T-helper 2 cell (primary cell): ENCODE measurements at places on chromosomes 16 and 17.

- no peak for DNase-seq
These were observed 14.6 kb downstream of the CCDC57 start for GRCh38 chr17:82198092-82198491.

GRCh38 chr17:4939546-4939795 lies 375 bp downstream of the SLC25A11 start:
- no peak for DNase-seq

DNA sequence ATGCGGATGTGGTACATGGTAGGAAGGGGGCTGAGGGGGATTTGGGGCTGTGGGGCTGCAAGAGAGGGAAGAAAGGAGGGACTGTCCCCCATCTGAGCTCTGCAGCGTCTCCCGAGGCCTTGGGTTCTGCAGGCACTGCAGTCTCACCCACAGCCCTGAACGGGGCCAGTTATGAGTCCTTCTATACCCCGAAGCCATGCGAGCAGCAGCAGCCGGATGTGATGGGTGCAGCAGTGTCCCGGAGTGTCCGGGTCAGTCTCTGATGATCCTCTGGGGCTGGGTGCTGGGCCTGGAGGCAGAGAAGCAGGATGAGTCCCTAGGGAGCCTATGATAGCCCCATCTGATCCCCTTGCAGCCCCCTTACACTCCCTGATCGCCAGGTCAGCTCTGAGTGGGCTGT lies 41.5 kb downstream of the CPNE2 start:
- no peak for DNase-seq

GRCh38 chr16:11667221-11667823 lies 933 bp upstream of the SNN start:
- DNase-seq, result no peak

GRCh38 chr17:47291242-47291873 lies 32.4 kb upstream of the EFCAB13 start:
- DNase-seq, result no peak

- no peak for DNase-seq
These were observed 13.4 kb upstream of the CDH5 start for GRCh38 chr16:66353055-66353454.

DNA sequence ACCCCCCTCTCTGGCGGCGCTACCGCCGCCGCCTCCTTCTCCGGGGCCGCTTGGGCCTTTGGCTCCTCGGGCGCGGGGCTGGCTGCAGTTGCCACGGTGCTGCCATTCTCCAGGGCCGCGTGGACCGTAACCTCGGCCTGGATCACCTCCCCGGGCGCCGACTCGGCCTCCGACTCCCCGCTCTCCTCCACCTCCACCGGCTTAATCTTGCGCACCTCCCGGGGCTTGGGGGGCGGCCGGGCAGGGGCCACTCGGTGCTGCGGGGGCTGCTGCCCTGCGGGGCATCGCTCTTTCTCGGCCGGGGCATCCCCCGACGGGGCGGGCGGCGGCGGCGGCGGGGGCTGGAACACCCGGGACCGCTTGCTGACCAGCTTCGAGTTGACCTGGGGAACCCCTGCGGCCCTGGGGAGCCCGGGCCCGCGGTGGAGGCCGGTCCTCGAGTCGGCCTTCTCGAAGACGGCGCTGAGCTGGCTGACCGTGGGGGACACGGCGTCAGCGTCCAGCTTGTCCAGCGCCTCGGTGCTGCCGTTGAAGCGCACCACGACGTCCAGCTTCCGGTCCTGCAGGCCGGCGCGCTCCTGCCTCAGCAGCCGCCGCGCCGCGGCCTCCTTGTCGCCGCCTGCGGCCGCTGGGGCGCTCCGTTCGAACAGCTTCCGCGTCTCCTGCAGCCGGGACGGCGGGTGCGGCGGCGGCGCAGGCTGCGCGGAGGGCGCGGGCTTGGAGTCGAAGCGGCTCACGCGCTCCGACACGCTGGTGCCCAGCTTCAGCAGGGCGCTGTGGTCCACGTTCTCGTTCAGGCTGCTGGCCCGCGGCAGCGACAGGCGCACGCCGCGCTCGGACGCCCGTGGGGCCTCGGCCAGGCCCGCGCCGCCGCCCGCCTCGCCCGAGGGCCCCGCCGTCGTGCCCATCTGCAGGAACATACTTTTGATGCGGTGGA lies 792 bp downstream of the PPP1R9B start:
- DNase-seq, result peak; percentile 54
